ENCODE measurements at places on chromosomes 4 and X. TPM values are rescaled to one million over a fixed set of nuclear protein-coding genes. Genes with fewer than 3 reads are reported as not detected.

GRCh38 chrX:45258731-45259402 lies 58.2 kb upstream of the DIPK2B start:
- no peak for DNase-seq

The CFAP47 gene
- polyA plus RNA-seq, result 0.05 TPM

- no peak for DNase-seq
Observed at GRCh38 chr4:4455210-4455865, 68.4 kb downstream of the NSG1 start.

DNA sequence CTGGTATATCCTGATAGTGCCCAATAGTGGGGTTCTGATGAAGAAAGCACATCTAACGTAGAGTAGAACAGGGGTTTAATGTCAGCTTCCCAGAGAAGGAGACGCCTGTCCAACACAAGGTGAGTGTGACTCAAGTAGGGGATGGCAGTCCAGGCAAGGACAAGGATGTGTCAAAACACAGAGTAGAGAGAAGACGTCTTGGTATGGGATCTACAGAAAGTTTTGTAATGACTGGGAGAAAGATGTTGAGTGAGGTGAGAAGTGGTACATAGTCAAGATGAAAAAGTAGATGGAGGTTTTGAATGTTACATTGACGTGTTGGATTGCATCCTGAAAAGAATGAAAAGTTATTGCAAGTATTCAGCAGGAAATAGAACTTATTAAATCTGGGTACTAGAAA lies 124.4 kb downstream of the TMA16 start:
- DNase-seq, result no peak

DNA sequence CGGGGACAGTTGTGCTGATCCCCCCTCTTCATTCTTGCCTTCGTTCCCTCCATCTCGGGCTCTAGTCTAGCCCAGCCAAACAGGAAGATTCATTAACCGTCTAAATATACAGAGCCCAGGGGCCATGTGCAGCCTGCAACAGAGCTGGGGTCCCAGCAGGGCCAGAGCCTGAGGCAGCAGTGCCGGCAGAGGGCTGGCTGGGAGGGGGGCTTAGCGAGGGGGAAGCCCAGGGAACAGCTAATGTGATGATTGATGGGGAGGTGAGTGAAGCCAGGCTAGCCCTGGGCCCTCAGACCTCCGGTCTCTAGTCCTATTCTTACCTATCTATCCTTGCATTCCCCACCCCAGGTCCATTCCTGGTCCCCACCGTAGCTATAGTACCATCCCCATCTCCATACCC lies 22.3 kb downstream of the EFNB1 start:
- DNase-seq, result no peak

- DNase-seq, result no peak
Observed at GRCh38 chrX:50874876-50875275, 35.7 kb upstream of the BMP15 start.

All from ovary (tissue), 10 donors.